ENCODE measurements at places on chromosomes 1 and 21.

DNA sequence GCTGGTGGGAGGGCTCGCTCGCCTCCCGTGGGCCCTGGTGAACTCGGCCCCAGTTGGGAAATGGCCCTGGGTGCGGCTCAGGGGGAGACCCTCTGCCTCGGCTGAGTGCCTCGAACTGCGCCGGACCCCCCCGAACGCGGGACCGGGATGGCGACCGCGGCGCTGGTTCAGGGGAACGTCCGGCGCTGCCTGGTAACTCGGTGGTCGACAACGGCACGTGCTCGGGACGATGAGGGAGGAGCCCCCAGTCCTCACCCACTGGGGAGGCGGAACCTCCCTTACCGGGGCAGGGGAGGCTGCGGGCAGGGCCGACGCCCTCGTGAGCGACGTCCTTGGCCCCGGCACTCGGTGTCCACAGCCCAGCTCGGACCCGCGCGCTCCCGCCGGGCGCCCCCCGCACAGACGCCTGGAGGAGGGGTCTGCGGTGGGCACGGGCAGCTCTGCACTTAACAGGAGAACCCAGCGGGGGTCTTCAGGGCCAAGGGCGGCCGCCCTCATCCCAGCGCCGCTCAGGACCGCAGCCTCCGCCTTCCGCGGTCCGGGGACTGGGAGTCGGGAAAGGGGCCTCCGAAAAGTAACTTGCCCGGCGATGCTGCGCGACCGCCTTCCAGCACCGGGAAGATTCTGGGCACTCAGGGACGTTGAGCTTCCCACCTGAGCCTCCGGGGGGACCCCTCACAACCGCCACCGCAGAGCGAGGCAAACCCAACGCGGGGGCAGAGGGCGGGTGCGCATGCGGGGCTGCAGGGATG, 1.7 kb downstream of the HES4 start:
- DNase-seq: peak; percentile 61
- H3K27me3 ChIP-seq: peaks cover 33% of the 10 kb centered on the region
- no peaks in the 10 kb centered on the region for H3K36me3 ChIP-seq
- H3K27ac ChIP-seq: no peak overlapping the region
- H3K4me3 ChIP-seq: peak overlapping the region; percentile 72
- peaks cover 16% of the 10 kb centered on the region for H3K4me1 ChIP-seq

GRCh38 chr1:222117809-222118208, 375.9 kb upstream of the DUSP10 start:
- H3K4me3 ChIP-seq: no peak overlapping the region
- H3K27me3 ChIP-seq: peaks cover 20% of the 10 kb centered on the region
- peaks cover 5% of the 10 kb centered on the region for H3K4me1 ChIP-seq
- DNase-seq: no peak
- H3K27ac ChIP-seq: no peak overlapping the region

DNA sequence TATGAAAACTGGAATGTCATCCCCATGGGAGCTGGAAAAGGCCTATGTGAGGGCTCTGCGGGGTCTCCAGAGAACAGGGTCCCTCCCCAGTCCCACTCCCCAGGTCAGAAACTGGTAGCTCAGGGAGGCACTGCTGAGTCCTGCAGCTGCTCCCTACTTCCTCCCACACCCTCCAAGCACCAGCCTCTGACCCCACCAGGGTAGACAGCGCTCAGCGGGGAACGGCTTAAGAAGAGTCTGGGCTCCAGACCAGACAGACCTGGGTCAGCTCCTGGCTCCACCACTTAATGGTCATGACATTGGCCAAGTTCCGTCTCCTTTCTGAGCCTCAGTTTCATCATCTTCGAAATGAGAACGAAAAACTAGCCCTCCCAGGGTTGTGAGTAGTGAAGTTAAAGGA, 7.2 kb downstream of the LRP8 start:
- H3K27me3 ChIP-seq: no peaks in the 10 kb centered on the region
- H3K4me1 ChIP-seq: peaks cover 92% of the 10 kb centered on the region
- peaks cover 8% of the 10 kb centered on the region for H3K36me3 ChIP-seq

DNA sequence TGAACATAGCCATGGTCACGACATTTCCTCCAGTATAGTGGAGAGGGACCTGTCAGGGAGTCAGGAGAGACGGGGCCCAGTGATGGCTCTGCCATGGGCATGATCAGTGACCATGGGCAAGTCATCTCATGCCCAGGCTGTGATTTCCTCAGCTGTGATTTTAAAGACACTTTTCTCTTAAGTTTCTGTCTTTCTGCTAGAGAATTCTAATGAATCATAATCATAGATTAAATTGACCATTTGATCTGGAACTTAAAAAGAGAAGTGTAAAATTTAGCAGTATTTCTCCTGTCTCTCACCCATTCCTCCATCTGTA, 112.7 kb downstream of the USP25 start:
- no peak overlapping the region for H3K27ac ChIP-seq
- H3K27me3 ChIP-seq: no peaks in the 10 kb centered on the region
- no peaks in the 10 kb centered on the region for H3K4me1 ChIP-seq
- H3K4me3 ChIP-seq: no peak overlapping the region
- DNase-seq: no peak

DNA sequence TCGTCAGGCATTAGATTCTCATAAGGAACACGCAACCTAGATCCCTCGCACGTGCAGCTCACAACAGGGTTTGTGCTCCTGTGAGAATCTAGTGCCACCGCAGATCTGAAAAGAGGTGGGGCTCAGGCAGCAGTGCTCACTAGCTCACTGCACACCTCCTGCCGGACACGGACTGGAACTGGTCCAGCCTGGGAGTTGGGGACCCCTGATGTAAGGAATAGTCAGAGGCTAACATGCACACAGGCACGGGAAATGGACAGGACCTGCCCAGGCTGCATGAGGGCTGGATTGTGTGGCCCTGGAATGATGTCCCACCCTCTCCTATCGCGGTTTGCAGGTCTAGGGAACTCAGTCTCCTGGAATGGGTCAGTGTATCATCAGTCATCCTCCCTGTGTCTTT, 23.2 kb upstream of the MX1 start:
- no peaks in the 10 kb centered on the region for H3K36me3 ChIP-seq
- DNase-seq: no peak
- peaks cover 17% of the 10 kb centered on the region for H3K4me1 ChIP-seq

DNA sequence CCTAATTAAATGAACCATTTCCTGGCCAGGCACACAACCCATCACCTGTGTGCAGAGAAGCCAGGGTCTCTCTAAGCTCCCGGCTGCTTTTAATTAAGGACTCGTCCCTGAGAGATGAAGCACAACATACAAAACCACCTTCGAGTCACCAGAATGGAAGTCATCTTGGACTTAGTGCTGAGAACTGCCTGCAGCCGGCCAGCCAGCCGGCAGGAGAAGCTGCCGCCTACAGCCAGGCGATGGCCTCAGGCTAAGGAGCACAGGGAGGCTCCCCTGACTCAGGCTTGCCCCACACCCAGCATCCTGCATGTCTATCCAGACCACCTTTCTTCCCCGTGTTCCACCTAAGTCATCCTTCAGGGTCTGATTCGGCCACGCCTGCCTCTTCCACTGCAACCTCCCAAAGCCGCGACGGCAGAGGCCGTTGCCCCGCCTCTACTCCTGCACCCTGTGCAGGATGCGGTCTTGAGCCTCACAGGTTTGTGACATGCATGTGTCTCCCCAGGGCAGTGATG, 83.6 kb downstream of the SLC66A1 start:
- no peak overlapping the region for H3K4me3 ChIP-seq
- H3K4me1 ChIP-seq: peaks cover 76% of the 10 kb centered on the region
- DNase-seq: no peak
- peak overlapping the region; percentile 94 for H3K27ac ChIP-seq

DNA sequence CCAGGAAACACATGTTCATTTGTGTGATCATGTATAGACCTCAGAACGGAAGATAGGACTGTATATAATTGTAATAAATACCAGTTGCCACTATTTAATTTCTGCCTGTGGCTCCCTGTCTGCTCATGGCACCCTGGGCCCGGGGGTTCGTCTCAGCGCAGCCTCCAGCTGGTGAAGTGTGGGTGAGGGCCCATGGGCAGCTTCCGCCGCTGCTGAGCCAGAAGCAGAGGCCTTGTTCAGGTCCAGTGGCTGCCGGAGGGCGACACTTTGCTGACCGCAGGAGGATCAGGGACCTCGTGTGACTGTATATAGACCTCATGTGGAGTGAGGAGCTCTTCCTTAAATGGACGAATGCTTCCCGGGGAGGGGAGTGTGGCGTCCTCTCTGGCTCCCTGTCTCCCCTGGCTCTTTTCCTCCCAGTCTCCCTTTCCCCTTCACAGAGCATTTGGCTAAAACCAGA, 155.9 kb downstream of the PEX14 start:
- H3K27ac ChIP-seq: no peak overlapping the region
- no peak overlapping the region for H3K4me3 ChIP-seq
- peaks cover 4% of the 10 kb centered on the region for H3K36me3 ChIP-seq
- H3K4me1 ChIP-seq: peaks cover 19% of the 10 kb centered on the region
- DNase-seq: peak; percentile 5
- peaks cover 11% of the 10 kb centered on the region for H3K27me3 ChIP-seq

DNA sequence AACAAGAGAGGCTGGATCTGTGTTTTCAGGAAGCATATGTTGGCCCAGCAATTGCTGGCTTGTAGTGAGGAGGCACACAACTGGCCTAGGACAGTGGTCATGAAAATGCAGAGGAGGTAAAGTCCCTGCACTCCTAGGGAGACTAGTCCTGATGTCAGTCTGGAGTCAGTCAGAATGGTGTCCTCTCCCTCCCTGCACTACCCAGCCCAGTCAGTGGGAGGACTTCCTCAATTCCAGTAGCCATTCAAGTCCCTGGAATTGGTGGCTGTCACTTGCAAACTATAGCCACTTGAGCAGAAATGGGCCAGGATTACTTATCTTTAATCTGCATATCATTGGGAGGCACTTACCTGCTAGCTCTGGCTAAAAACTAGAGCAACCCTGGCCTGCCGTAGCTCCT, 18.6 kb downstream of the NDUFS5 start:
- peaks cover 8% of the 10 kb centered on the region for H3K27me3 ChIP-seq
- H3K4me1 ChIP-seq: peaks cover 22% of the 10 kb centered on the region
- H3K36me3 ChIP-seq: peaks cover 39% of the 10 kb centered on the region

DNA sequence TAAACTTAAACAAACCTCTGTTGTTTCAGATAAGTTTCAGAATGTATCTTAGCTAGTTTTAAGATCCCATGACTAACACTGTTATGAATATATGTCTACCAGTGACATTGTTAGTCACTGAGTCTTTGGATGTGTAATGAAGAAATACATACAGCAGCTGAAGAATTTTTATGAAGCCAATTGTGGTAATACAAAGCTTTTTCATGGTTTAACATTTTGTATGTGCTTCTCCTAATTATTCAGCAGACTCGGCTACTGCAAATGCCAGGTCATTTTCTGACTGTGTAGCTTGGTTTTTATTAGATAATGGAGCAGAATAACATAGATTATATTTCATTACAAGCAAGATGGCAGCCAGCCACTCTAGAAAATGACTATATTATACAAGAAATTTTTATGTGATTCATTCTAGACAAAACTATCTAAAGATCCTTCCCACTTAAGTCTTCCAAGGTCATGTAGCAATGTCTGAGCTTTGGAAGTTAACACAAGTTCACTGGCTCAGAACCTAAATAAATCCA, 147.8 kb downstream of the TNFSF18 start:
- no peaks in the 10 kb centered on the region for H3K4me1 ChIP-seq
- H3K27ac ChIP-seq: no peak overlapping the region
- H3K4me3 ChIP-seq: no peak overlapping the region
- DNase-seq: no peak

- no peak overlapping the region for H3K4me3 ChIP-seq
- H3K27ac ChIP-seq: no peak overlapping the region
- H3K36me3 ChIP-seq: no peaks in the 10 kb centered on the region
- DNase-seq: no peak
- peaks cover 4% of the 10 kb centered on the region for H3K4me1 ChIP-seq
These were observed 3.1 kb upstream of the TDRD5 start for GRCh38 chr1:179588425-179589024.

- no peak overlapping the region for H3K27ac ChIP-seq
- no peak for DNase-seq
- H3K36me3 ChIP-seq: peaks cover 2% of the 10 kb centered on the region
- H3K4me3 ChIP-seq: no peak overlapping the region
- H3K4me1 ChIP-seq: peaks cover 24% of the 10 kb centered on the region
These were observed 135.5 kb upstream of the JUN start for GRCh38 chr1:58919226-58919958.

DNA sequence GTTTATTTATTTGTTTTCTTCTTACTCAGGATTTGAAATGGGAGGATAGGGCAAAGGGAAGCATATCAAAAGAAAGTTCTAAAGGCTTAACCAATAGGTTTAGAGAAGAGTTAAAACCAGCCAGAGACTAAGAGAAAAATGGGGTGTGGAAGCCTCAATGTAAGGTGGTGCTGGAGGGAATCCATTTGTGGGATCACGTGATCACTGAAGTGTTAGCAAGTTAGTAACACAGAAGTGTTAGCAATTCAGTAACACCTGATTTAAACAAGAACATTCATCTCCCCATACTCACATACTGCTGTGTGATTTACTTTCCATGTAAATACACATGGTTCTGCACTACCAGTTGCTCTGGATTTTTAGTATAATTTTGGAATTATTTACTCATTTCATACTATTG, 451.2 kb downstream of the DISC1 start:
- H3K4me1 ChIP-seq: no peaks in the 10 kb centered on the region
- no peaks in the 10 kb centered on the region for H3K36me3 ChIP-seq
- H3K27me3 ChIP-seq: no peaks in the 10 kb centered on the region
- H3K27ac ChIP-seq: no peak overlapping the region

DNA sequence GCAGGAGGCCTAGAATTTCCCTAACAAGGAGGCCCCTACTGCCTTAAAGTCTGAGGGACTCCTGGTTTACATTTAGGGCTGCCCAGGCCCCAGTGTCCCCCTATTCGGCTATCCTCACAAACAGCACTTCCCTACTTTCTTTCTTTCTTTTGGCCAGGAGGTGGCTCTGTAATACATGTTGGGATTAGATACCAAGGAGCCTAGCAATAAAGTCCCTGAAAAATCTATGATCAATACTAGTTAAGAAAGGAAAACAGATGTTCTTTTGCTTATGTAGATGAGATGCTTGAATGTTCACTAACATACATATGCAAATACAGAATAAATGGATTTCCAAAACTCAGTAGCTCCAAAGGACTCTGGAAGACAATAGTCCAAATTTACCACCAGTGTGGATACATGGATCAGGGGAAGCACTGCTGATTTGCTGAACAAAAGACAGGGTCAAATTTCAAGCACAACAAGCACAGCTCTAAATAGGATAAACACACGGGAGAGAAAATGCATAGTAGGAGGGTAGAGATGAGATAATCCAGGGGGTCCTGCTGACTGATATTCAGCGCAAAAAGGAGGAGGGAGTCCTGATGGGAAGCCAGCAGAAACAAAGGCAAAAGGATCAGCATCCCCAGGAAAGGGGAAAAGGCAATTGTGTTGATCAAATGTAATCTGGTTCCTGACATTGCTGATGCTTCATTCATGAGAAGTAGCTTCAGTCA, 240.0 kb downstream of the NUF2 start:
- no peaks in the 10 kb centered on the region for H3K27me3 ChIP-seq
- no peaks in the 10 kb centered on the region for H3K36me3 ChIP-seq
- no peak for DNase-seq
- no peak overlapping the region for H3K4me3 ChIP-seq
- H3K27ac ChIP-seq: peak overlapping the region; percentile 5

GRCh38 chr1:235637756-235638534, 11.6 kb downstream of the GNG4 start:
- no peak for DNase-seq
- no peak overlapping the region for H3K27ac ChIP-seq
- H3K36me3 ChIP-seq: no peaks in the 10 kb centered on the region
- peaks cover 13% of the 10 kb centered on the region for H3K27me3 ChIP-seq
- H3K4me3 ChIP-seq: no peak overlapping the region

GRCh38 chr1:169250022-169250421, 117.6 kb downstream of the NME7 start:
- H3K27ac ChIP-seq: no peak overlapping the region
- no peaks in the 10 kb centered on the region for H3K36me3 ChIP-seq
- H3K27me3 ChIP-seq: no peaks in the 10 kb centered on the region
- no peak overlapping the region for H3K4me3 ChIP-seq
- DNase-seq: no peak
